Left ventricle myocardium superior (tissue), 1 donor: ENCODE measurements at places on chromosomes 6 and 20.

DNA sequence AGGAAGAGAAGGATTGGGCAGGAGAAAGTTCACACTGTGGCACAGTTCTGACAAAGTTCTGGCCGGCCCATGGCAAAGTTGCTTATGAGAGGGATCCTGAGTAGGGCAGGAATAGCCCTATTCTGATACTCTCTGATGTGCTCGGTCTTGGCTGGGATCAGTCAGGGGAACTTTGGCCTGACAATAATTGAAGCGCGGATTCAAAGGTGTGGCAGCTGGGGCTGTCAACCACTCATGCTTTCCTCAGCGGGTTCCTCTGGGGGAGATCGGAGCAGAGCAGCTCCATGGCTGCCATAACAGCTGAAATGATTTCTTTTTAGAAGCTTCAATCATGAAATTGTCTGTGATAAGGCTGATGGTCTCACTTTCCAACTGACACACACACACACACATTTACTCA, 714.1 kb downstream of the DHX35 start:
- DNase-seq: no peak

- DNase-seq: no peak
Measured at GRCh38 chr20:53299831-53300230, 293.8 kb downstream of the ZNF217 start.

DNA sequence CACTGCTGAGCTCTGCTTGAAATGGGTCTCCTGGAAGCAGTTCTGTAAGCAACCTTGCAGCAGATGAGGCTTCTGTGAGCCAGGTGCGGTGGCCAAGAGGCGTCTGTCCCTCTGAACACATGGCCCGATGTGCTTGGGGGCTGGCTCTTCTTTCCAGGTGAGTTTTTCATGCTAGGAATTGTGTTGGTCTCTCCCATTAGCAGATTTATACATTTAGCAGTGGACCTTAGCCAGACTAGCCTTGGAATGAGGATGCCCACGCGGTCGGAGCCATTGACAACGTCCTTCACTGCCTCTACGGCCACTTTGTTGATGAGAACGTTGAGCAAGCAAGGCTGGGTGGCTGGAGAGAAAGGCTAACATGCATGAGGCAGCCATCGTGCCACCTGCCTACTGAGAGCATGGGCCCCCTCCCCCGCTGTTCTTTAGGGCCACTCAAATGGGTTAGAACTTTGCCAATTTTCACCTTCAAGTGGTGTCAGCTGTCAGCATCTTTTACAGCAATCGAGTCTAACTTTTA, 33.5 kb downstream of the ERMARD start:
- no peak for DNase-seq

- no peak for DNase-seq
Measured at GRCh38 chr6:52494298-52495072, 74.3 kb downstream of the EFHC1 start.

GRCh38 chr6:10144772-10145171, 270.1 kb downstream of the TFAP2A start:
- DNase-seq: no peak

DNA sequence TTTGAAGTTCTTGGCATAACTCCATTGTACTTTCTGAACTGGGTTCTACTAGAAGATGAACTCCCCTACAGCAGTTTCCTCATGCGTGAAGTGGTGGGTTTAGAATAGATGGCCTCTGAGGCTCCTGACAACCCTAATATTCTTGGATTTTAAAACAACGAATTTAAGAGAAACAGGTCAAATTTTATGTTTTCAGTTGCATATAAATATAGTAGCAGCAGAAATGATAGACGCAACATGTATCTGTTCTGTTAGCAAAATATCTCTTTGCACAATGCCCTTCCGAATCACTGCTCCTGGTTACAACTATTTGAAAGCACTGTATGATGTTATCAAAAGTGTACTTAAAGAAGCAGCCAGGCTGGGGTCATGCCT, 247.2 kb downstream of the TBC1D7 start:
- DNase-seq: no peak

DNA sequence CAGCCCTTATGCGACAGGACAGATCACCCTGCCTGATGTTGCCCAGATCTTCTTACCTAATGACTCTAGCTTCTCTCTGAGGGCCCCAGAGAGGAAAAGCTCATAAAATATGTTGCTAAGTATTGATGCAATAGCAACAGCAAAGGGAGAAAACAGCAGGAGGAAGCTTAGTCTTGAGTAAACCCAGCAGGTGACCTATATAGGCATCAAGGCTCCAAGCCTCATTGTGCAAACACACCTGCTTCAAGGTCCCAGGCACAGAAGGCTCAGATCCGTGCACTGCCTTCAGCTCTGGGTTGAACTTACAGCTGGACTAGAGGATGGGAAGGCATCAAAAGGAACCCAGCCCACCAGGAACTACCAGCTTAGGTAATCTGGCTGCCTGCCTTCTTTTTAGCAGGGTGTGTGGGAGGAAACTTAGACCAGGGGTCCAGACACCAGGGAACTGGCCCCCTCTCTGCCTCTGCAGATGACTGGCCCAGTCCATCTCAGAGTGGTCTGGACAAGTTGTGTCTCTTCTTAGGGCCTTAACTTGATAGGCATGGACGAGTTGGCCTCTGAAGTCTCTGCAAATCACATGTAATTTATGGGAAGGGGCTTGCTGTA, 34.4 kb downstream of the TGM3 start:
- DNase-seq: no peak

GRCh38 chr20:20212675-20213096, 155.2 kb upstream of the INSM1 start:
- peak; percentile 72 for DNase-seq

DNA sequence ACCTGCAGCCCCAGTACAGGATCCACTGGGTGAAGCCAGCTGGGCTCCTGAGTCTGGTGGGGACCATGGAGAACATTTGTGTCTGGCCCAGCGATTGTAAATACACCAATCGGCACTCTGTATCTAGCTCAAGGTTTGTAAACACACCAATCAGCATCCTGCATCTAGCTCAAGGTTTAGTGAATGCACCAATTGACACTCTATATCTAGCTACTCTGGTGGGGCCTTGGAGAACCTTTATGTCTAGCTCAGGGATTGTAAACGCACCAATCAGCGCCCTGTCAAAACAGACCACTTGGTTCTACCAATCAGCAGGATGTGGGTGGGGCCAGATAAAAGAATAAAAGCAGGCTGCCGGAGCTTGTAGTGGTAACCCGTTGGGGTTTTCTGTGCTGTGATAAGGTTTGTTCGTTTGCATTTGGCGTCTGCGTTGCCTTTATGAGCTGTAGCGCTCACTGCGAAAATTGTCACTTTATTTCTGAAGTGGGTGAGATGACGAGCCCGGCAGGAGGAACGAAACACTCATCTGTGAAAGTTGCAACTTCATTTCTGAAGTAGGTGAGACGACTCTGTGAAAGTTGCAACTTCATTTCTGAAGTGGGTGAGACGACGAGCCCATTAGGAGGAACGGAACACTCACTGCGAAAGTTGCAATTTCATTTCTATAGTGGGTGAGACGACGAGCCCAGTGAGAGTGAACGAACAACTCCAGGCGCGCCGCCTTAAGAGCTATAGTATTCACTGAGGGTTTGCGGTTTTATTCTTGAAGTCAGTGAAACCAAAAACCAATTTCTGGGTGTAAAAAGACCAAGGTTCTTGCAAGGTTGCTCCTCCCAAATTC, 31.1 kb downstream of the SERPINB6 start:
- DNase-seq: no peak

DNA sequence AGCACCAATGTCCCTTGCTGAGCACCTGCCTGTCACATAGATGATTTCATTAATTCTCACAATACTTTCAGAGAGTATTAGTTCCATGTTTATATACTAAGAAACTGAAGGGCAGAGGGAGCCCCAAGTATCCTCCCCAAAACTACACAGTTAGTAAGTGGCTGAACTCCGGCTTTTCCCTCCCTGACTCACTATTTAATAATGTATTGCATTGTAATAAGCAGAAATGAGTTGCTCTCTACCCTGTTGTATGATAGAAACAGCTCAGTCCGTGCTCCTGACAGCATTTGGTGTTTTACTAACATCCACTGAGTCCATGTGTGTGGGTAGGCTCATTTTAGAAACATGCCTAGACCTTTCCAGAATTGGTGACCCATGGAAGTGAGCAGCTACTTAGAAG, 76.8 kb downstream of the OLIG3 start:
- DNase-seq: no peak

DNA sequence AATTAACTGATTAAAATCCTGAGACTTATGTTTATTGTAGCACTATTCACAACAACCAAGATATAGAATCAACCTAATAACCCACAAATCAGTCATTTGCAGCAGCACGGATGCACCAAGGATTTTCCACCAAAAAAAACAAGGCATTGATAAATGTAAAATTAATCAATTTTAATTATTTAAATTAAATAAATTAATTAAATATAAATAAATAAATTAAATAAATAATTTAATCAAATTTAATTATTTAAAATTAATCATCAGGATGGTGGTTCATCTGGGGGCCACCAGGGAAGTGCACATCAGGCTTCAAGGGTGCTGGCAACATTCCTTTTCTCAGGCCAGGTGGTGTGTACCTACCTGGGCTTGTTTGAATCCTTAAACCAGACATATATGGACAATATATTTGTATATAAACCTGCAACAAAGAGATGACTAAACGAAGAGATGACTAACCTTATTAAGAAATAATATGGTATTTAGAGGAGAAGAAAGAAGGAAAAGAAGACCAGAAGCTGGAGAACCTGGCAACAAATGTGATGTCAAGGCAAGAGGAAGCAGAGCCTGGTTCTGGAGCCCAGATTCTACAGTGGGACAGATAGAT, 89.2 kb downstream of the CD164 start:
- no peak for DNase-seq

GRCh38 chr20:61426352-61426751, 174.3 kb downstream of the CDH4 start:
- DNase-seq: no peak

DNA sequence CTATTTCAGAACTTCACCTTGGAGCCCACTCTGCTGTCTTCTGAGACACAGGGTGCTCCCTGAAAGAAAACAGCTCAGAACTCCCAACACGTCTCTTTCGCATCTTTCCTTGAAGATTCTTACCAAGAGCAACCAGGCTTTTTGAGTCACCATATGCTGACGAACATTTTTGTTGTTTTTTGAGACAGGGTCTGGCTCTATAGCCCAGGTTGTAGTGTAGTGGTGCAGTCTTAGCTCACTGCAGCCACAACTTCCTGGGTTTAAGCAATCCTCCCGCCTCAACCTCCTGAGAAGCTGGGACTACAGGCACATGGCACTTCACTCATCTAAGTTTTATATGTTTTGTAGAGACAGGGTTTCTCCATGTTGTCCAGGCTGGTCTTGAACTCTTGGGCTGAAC, 68.5 kb downstream of the TRMT11 start:
- no peak for DNase-seq

- DNase-seq: no peak
Measured at GRCh38 chr6:45212976-45213375, 115.2 kb upstream of the RUNX2 start.

GRCh38 chr6:125567407-125567806, 182.0 kb upstream of the HEY2 start:
- DNase-seq: no peak

GRCh38 chr20:11755071-11755841, 162.4 kb upstream of the BTBD3 start:
- no peak for DNase-seq

DNA sequence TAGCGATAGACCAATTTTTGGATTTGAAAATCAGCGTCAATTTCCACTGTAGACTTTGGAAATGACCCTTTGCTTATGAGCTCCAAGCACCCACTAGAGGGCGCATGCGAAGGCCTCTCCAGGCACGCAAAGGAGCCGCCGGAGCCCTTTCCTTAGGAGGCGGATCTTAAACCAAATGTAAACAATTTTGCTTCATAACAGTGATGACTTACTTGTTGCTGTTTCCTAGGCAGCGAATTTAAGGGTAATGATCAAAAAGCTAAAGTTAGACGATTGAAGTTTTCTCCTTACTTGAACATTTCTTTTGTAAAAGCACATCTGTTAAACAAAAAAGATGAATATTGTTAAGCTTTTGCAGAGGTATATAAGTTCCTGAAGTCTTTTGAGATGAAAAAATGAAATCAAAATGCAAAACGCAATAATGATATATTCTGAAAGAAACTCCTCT, 29.2 kb upstream of the EXOC2 start:
- DNase-seq: peak; percentile 82

DNA sequence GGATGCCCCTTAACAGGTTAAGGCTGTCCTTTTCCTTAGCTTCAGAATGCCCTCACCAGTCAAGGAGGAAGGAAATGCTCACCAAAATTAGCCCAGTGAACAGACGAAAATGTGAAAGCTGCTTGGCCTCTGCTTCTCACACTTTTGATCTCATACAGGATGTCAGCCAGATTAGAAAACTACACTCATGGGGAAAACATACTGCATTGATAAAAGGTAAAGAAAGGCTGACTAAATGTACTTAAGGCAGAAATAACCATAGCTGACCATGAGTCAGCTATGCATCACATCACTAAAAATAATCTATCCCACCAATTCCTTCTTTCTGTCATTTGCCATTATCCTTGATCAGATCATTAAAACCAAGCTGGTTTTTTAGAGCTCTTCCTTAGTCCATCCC, 198.4 kb upstream of the TENT5A start:
- DNase-seq: no peak

DNA sequence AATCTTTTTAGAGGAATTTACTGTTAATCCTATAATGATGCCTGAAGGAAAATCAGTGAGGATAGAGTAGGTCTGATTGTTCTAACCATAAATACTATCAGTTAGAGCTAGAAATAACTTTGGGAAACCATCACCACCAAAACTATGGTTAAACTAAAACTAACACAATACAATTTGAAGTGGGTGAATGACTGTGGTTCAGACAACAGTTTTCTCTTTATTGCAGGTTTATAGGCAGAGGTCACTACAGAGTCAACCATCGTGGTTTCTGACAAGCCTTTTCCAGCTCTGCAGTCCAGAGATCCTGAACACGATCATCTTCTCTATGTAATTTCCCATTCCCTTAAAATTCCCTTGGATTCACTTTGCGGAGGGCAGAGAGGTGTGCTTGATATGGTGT, 134.3 kb downstream of the IBTK start:
- DNase-seq: no peak

DNA sequence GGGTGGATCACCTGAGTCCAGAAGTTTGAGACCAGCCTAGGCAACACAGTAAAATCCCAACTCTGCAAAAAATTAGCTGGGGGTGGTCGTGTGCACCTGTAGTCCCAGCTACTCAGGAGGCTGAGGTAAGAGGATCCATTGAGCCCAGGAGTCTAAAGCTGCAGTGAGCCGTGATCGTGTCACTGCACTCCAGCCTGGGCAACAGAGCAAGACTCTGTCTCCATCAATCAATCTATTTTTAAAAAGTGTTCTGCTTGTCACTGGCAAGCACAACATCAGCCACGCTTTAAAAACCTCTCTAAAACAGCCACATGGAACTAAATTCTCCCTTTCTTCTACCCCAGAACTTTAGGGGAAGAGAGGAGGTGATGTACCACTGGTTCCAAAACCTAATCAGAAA, 131.6 kb upstream of the RREB1 start:
- no peak for DNase-seq

DNA sequence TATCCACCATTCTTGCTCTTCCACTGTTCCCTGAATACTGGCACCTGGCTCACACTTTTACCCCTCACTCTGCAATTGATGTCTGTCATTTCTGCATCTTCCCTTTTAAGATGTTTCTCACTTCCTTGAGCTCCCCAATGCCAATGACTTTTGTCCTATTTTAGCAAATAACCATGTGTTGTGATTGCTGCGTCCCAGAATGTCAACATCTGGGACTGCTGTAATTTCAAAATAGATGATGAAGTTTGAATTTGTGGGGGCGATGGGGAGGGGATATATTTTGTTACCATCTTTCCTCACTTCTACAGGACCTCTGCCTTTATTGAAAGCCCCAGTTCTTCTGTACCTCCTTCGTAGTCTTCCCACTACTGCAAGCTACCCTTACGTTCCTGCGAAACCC, 40.0 kb upstream of the ADGRF5 start:
- no peak for DNase-seq
